Right renal pelvis (tissue), 4 donors: ENCODE measurements at places on chromosomes 6 and 20. TPM values are rescaled to one million over a fixed set of nuclear protein-coding genes. Genes with fewer than 3 reads are reported as not detected.

MACROD2 gene
- 13.8 TPM for polyA plus RNA-seq

KCNK16 gene
- polyA plus RNA-seq = not detected

GRCh38 chr6:30801950-30802349 lies 57.6 kb upstream of the IER3 start:
- DNase-seq = no peak

DNA sequence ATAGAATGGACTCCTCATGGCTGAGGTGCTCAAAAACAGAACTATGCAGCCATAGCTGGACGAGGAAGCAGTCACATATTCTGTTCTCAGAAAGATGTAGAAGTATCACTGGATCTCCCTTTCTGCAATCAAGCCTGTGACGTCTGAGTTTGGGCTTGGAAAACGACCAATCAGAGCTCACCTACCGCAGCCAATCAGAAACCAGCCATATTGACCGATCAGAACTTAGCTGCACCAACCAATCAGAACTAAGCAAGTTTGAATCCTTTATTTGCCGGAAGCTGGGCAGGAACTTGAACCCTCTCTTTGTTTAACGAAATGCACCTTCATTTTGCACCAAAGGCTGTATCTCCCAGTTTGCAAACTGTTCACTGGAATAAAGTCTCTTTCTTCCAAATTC lies 21.8 kb upstream of the RAB23 start:
- DNase-seq = no peak
